MG63 (cell line): ENCODE measurements at places on chromosomes 5 and 9.

DNA sequence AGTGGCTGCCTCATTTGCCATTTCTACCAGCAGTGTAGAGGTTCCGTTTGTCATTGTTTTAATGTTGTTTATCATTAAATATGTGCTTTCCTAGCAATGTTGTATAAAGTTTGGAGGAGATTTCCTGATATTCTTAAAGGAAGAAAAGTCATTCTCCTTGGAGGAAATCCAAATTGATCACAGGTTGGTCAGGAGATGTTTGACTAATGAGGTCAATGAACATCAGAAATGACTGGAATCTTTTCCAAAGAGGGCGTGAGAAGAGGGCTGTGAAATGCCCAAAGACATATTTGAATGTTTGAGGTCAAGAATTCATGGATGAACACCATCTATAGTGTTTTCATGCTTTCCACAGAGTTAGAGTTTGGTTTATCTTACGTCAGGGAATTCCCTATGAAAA lies 471.3 kb downstream of the MAT2B start:
- no peak for DNase-seq

GRCh38 chr9:97373331-97373730 lies 38.6 kb upstream of the TDRD7 start:
- DNase-seq: no peak

- no peak for DNase-seq
These were observed 174.6 kb downstream of the GDNF start for GRCh38 chr5:37665272-37665671.

DNA sequence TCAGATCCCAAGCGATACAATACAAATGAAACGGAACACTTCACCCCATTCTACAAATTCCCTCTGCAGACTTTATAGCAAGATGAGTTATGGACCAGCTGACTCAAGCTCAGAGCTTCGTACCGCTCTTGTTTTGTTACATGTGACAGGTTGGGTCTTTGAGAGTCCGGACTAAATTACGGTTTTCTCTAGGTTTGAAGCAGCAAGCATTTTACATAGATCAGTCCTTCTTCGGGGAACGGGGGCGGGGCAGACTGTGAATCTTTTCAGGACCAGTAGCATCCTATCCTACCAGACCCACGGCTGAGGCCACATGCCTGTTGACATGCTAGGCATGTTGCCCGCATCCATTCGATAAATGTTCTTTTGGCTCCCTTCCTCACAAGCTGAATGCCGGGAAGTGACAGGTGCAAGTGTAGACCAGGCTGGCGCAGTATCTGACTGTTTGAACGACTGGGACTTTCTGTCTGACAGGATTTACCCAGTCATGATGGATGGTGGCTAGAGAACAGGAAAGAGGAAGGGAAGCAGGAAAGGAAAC lies 811.0 kb upstream of the GRAMD2B start:
- no peak for DNase-seq

DNA sequence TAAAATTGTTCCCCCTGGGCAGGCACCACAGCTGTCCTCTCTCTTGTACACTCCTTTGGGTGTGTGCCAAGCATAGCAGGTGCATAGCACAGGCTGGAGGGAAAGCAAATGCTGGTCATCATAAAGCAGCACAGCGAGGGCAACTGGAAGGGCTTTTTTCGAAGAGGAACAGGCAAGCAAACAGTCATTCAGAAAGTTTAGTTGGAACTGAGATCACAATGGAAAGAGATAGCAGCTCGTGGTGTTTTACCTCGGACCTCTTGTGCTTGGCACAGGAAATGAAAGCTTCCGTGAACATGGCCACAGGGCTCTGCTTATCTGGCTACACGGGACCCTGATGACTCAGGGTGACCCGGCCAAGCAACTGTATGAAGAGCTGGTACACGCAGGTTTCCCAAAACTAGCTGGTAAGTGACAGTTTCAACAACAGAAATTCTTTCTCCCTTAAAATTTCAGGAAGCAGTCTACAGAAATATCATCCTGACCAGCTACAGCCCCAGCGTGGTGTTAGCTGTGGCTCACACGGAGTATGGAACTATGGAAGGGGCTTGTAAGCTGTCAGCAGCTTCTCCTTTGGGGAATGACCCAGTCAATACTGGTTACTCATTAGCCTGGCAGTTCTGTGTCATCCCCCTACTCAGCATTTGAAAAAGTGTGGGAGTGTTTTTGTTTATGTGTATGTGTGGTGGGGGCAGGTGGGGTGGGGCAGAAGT lies 48.1 kb downstream of the POC5 start:
- DNase-seq: peak; percentile 8

DNA sequence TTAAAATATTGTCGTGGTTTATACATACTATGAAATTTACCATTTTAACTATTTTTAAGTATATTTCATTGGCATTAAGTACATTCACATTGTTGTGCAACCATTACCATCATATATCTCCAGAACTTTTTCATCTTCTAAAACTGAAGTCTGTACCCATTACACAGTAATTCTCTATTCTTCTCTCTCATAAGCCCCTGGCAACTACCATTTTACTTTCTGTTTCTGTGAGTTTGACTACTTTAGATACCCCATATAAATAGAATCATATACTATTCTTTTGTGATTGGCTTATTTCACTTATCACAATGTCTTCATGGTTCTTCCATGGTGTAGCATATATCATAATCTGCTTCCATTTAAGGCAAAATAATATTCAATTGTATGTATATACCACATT lies 30.3 kb downstream of the NDUFS4 start:
- DNase-seq: no peak

DNA sequence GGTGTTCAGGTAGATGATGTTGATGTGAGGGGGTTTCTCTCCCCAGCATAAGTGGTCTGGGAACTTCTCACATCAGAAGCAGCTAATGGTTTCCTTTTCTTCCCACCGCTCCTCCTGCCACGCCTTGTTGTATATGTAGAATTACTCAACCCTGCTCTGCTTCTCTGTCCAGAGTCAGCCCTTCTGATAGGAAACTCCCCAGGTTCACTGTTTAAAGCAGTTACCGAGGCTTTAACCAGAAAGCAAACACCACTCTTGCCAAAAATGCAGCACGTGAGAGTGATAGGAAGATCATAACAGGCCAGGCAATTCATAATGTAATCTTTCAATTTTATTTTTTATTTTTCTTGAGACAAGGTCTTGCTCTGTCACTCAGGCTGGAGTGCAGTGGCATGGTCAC lies 10.5 kb upstream of the TMEM252 start:
- no peak for DNase-seq

DNA sequence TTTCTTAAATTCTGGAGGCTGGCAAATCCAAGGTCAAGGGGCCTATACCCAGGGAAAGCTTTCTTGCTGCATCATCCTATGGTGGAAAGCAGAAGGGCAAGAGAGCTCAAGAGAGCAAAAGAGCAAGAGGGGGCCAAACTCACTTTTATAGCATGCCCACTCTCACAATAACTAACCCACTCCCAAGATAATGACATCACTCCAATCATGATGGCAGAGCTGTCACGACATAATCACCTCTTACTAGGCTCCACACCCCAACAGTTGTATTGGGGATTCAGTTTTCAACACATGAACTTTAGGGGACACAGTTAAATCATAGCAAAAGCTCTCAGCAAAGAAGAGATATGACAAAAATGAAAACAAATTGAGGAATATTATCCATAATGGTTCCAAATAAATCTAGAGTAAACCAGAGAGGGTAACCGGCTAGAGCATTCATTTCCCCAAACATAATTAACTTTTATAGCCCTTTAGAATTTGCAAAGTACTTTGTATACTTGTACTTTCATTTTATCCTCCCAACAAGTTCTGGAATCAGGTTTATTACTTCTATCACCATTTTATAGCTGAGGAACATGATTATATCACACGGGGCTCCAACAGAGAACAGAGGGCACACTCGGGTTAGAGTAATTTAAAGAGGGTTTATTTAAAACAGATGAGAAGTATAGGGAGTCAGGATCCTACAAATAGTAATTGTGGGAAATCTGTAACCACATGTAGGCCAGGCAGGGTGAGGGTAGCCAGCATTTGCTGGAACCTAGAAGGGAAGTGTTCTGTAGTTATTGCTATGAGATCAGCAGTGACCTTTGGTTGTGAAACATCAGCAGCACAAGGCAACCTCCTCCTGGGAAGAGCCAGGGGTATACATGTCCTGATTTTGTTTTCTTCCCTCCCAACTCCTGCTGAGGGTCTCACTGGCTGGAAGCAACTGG lies 7.2 kb upstream of the TARS1 start:
- DNase-seq: no peak

- no peak for DNase-seq
These were observed 135.4 kb upstream of the FBN2 start for GRCh38 chr5:128673411-128673957.

GRCh38 chr5:54362992-54363625 lies 52.7 kb upstream of the ARL15 start:
- no peak for DNase-seq

- DNase-seq: peak; percentile 15
These were observed 744 bp downstream of the TARS1 start for GRCh38 chr5:33441241-33442177.

DNA sequence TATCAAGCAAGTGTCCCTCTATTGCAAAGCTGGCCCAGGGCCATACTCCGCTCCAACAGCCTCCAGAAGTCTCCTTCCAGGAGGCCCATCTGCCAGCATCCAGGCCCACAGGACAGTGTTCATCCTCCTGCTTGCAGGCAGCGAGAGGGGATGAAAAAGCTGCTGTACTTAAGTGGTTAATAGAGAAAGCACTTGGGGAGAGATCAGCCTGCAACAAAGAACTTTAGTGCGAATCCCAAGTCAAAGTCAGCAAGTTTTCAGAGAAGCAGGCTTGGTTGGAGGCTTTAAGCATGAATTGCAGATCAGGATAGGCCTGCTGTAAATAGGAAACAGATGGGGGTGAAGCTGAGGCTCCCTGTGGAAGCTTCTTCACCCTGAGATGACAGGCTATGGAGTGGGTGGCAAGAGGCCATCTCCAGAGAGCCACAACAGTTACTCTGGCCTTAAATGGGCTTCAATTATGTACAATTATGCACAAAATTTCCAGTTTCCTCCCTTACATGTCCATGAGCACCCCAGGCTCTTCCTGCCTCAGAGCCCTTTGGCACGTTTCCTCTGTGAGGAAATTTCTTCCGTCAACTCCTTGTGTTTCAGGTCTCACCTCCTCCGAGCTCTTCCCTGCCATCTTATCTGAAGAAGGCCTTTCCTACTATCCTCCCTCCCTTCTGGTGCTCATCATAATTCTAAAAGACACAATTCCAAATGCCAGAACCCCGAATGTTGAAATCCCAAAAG lies 98.0 kb upstream of the NR3C1 start:
- DNase-seq: no peak

GRCh38 chr5:4244306-4244705 lies 648.7 kb downstream of the IRX1 start:
- no peak for DNase-seq

GRCh38 chr9:28289746-28290145 lies 716.5 kb upstream of the C9orf72 start:
- DNase-seq: no peak

- DNase-seq: no peak
These were observed 11.5 kb upstream of the C5orf58 start for GRCh38 chr5:170221327-170221741.

GRCh38 chr9:106962615-106963363 lies 99.8 kb downstream of the ZNF462 start:
- DNase-seq: no peak

DNA sequence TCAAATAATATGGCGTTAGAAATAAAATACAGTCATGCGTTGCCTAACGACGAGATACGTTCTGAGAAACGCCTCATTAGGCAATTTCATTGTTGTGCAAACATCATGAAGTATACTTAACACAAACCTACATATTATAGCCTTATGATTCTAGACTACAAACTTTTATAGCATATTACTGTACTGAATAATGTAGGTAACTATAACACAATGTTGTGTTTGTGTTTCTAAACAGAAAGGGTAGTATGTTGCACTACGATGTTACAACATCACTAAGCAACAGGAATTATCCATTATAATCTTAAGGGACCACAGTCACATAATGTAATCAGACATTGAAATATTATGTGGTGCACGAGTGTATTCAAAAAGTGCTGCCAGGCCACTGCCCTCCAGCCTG lies 3.0 kb upstream of the SMC2 start:
- no peak for DNase-seq

DNA sequence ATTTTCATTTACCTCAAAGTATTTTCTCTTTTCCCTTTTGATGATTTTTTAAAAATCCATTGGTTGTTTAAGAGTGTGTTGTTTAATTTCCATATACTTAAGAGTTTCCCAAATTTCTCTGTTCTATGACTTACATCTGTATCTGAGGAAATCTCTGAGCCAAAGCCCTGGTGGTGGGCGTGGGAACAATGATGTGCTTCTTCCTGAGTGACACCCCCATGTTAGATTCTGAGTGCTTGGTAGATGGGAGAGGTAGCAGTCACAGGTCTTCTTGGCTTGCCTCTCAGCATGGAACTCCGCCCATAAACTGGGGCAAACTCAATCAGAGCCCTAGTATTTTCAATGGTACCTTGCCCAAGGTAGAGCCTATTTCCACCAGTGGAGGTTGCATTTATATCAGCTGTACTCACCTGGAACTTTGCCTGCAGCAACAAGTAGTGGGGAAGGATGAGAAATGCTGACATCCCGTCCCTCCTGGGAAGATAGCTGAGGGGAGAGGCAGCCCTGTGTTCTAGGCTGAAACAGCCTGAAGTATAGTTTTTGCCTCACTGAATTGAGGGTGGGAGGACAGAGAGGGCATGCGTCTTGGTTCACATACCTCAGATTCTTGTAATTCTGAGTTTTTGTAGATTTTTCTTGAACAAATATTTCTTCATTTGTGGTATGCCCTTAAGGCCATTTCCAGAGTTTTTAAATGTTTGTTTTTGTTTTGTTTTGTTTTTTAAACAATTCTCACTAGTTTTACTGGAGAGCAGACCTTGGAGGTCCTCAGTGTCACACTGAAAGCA lies 26.4 kb downstream of the C9orf43 start:
- DNase-seq: no peak

DNA sequence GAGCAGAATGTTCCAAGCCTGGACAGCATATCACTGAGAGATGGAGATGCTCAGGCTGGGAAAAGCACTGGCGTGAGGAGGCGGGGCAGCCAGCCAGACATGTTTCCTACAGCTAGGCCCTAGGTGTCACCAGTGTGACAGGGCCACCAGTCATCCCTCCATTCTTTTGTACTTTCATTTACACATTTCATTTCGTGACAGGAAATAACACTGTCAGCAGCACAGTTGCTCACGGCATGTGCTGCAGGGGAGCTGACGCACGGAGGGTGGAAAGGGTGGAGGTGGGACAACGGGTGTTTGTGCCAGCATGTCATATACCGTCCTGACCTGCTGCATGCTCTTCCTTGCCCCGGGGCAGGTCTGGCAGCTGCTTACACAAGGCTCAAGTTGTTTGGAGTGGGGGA lies 14.8 kb upstream of the CEMIP2 start:
- no peak for DNase-seq

- DNase-seq: no peak
These were observed 16.4 kb upstream of the RNF180 start for GRCh38 chr5:64149268-64149667.

GRCh38 chr9:135888766-135889394 lies 18.5 kb downstream of the CAMSAP1 start:
- DNase-seq: no peak

DNA sequence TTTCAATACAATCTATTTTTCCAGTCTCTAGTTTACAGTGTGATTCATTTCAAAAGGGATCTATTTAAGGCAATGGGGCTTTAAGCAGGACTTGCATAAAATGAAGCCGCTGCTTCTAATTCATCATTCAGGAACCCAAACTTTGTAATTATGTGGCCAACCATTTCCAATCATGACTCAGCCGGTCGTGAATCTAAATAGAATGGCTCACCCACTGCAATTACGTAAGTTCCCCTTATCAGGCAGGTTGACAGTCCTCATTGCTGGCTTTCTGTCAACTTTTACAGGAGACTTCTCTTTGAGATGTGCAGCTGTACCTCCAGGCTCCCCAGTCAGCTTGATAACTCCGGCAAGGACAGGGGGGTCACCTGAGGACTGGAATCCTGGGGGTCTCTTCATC lies 152.8 kb upstream of the DAP start:
- DNase-seq: peak; percentile 43
